Right atrium auricular region (tissue), 2 donors: ENCODE measurements at places on chromosomes 5 and 9. TPM values are rescaled to one million over a fixed set of nuclear protein-coding genes. Genes with fewer than 3 reads are reported as not detected.

The TTC33 gene
- total RNA-seq: 16.7 TPM

The RASEF gene
- total RNA-seq: not detected

The FOXD4L4 gene
- not detected for total RNA-seq

The SH3PXD2B gene
- total RNA-seq: 13.9 TPM

The OR1Q1 gene
- total RNA-seq: not detected

The TEX48 gene
- total RNA-seq: not detected

The CDK9 gene
- total RNA-seq: 37.2 TPM

The KCNN2 gene
- total RNA-seq: 12.6 TPM

- H3K4me3 ChIP-seq: no peak overlapping the region
- no peaks in the 10 kb centered on the region for H3K4me1 ChIP-seq
- no peak for DNase-seq
- no peaks in the 10 kb centered on the region for H3K27me3 ChIP-seq
These were observed 484.2 kb downstream of the IRX1 start for GRCh38 chr5:4079831-4080230.

DNA sequence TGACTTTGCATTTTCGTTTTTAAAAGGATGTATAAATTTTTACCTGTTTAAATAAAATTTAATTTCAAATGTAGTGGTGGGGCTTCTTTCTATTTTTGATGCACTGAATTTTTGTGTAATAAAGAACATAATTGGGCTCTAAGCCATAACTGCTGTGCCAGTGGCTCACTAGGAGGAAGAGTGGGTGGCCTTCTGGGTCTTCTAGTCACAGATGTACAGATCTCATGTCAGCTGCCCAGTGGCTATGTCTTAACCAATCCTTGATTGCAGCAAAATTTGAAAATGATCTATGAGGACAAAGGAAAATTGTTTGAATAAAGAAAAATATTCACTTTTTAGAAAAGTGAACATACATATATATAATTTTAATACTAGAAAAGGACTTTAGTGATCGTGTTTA, 5.4 kb downstream of the CTSL start:
- no peak overlapping the region for H3K27ac ChIP-seq
- H3K4me3 ChIP-seq: no peak overlapping the region
- H3K27me3 ChIP-seq: no peaks in the 10 kb centered on the region
- no peaks in the 10 kb centered on the region for H3K4me1 ChIP-seq
- peaks cover 52% of the 10 kb centered on the region for H3K36me3 ChIP-seq

- H3K36me3 ChIP-seq: no peaks in the 10 kb centered on the region
- no peaks in the 10 kb centered on the region for H3K27me3 ChIP-seq
- H3K4me1 ChIP-seq: no peaks in the 10 kb centered on the region
- DNase-seq: no peak
- H3K27ac ChIP-seq: no peak overlapping the region
These were observed 330.3 kb downstream of the ARL15 start for GRCh38 chr5:53980061-53980460.

DNA sequence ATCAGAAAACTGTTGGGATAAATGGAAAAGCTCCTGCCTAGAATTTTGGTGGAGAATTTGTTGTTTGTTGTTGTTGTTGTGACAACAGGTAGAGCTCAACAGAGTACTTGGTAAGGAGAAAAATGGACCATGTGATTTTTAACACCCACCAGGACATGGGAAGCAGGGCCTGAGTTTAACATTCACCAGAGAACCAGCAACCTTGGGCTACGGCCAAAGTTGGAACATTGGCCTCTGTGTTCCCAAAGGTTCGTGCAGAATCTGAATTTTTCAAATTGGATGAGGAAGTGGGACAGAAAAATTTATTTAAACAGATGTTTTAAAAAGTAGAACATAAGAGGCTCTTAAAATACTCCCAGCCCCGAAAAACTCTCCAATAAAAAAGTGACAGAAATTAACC, 127.0 kb downstream of the GNA14 start:
- no peak for DNase-seq
- no peak overlapping the region for H3K4me3 ChIP-seq
- no peaks in the 10 kb centered on the region for H3K27me3 ChIP-seq
- no peaks in the 10 kb centered on the region for H3K4me1 ChIP-seq
- H3K27ac ChIP-seq: no peak overlapping the region

DNA sequence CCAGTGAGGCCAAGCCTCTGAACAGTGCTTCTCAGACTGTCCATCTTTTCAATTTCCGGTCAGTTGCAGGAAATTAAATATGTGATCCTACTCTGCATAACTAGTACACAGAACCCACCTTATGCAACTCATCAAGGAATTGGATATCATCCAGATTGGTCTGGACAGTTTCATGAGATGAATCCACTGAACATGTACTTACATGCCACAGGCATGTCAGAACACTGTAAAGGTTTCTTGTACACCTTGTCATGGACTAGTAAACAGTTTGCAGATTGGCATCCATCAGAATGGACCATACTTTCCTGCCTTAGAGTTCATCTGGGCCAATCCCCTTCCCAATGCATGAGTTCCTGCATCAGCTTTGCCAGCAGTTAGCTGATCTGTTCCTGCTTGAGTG, 30.4 kb downstream of the GARNL3 start:
- H3K27ac ChIP-seq: no peak overlapping the region
- peaks cover 31% of the 10 kb centered on the region for H3K4me1 ChIP-seq
- DNase-seq: no peak
- no peaks in the 10 kb centered on the region for H3K27me3 ChIP-seq
- H3K4me3 ChIP-seq: no peak overlapping the region

GRCh38 chr5:96257904-96258303, 175.1 kb downstream of the PCSK1 start:
- H3K4me3 ChIP-seq: no peak overlapping the region
- no peaks in the 10 kb centered on the region for H3K36me3 ChIP-seq
- no peak overlapping the region for H3K27ac ChIP-seq

DNA sequence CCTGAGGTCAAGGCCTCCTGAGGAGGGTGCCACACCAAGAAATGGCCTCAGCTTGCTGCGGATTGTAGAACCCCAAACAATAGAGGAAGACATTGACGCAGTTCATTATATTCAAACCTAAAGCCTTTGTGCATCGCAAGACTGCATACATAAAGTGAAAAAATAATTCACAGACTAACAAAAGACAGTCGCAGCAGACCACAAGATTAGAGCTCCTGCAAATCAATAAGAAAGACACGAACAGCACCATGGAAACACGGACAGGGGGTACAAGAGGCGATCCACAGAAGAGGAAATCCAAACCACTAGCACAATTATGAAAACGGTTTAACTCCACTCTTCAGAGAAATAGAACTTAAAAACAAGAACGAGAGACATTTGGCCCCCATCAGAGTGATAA, 10.0 kb upstream of the TCOF1 start:
- H3K4me1 ChIP-seq: no peaks in the 10 kb centered on the region
- H3K4me3 ChIP-seq: no peak overlapping the region
- H3K27ac ChIP-seq: no peak overlapping the region
- no peak for DNase-seq
- H3K27me3 ChIP-seq: no peaks in the 10 kb centered on the region

- no peaks in the 10 kb centered on the region for H3K36me3 ChIP-seq
- no peak for DNase-seq
- H3K27me3 ChIP-seq: peaks cover 12% of the 10 kb centered on the region
- H3K4me1 ChIP-seq: no peaks in the 10 kb centered on the region
- H3K27ac ChIP-seq: no peak within 1 kb of the TSS
These were observed at the start of gene DRD1 for GRCh38 chr5:175444060-175444904. Gene DRD1, minus strand, starts transcription at chr5:175444182. Its CDS starts 1,083 bp downstream, at chr5:175443099.

DNA sequence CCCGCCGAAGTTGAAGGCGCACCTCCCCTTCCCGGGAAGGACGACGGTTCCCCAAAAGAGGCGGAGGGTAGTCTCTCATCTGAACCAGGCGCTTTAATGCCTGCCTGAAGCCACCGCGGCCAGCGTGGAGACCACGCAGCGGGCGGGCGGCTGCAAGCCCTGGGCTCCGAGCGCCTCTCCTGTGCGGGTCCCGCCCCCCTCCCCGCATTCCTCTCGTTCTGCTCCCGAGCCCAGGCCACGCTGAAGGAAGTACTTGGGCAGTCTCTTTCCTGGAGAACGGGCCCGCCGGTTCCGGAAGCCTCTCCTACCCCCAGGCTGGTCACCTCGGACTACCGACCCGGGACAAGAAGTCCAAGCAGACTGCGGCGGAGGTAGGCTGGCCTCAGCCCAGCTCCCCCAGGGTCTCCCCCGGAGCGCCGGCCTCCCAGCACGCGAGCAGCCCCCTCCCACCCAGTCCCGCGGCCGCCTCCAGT, 571 bp downstream of the PPIC start:
- H3K4me3 ChIP-seq: peak overlapping the region; percentile 83
- H3K27me3 ChIP-seq: no peaks in the 10 kb centered on the region
- peak overlapping the region; percentile 99 for H3K27ac ChIP-seq

DNA sequence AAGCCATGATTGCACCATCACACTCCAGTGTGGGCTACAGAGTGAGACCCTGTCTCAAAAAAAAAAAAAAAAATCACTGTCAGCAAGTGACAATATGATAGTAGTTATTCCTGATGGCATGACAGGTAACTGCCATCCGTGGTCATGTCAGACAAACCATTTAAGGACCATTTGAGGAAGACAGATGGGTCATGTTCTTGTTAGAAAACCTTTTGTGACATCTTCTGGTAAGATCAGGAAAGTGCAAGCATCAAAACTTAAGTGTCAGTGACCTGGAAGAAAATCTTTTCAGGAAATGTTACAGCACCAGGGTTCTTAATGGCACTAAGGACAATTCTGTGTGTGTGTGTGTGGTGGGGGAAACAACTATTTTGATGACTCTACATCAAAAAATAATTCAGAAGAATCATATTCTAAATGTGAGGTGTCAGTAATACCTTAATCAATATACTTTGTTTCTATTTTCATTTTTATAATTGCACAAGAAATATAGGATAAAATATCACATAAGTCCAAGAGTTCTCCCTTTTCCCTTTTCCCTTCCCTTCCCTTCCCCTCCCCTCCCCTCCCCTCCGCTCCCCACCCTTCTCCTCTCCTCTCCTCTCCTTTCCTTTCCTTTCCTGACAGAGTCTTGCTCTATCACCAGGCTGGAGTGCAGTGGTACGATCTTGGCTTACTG, 17.8 kb downstream of the SLC38A9 start:
- DNase-seq: no peak
- no peak overlapping the region for H3K4me3 ChIP-seq
- H3K4me1 ChIP-seq: peaks cover 17% of the 10 kb centered on the region
- H3K36me3 ChIP-seq: no peaks in the 10 kb centered on the region

GRCh38 chr9:136981588-136982231, 1.1 kb upstream of the LCNL1 start:
- H3K4me1 ChIP-seq: peaks cover 87% of the 10 kb centered on the region
- H3K27ac ChIP-seq: peak overlapping the region; percentile 77
- no peaks in the 10 kb centered on the region for H3K27me3 ChIP-seq
- H3K4me3 ChIP-seq: no peak overlapping the region
- DNase-seq: no peak
- H3K36me3 ChIP-seq: no peaks in the 10 kb centered on the region

DNA sequence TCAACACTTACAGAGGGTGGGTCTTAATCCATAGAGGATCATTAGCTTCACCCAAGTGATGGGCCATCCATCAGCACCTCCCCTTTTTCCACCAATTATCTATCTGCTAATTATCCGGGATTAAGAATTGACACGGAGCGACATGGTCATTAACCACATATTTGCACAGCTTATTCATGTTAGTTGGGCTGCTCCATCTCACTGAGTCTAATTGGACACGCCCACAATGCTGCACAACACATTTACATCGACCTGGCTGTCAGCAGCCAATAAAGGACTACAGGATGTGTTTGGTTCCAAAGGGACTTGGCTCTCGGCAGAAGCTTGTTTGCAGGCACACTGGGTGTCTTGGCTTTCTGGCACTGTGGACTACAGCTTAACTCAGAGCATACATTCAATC, 21.6 kb downstream of the FOXE1 start:
- no peak overlapping the region for H3K4me3 ChIP-seq
- H3K27ac ChIP-seq: no peak overlapping the region
- no peaks in the 10 kb centered on the region for H3K27me3 ChIP-seq
- H3K4me1 ChIP-seq: no peaks in the 10 kb centered on the region

GRCh38 chr5:157540707-157541446, 34.7 kb downstream of the ADAM19 start:
- H3K4me3 ChIP-seq: no peak overlapping the region
- no peaks in the 10 kb centered on the region for H3K27me3 ChIP-seq
- peaks cover 16% of the 10 kb centered on the region for H3K36me3 ChIP-seq
- no peak for DNase-seq
- H3K4me1 ChIP-seq: no peaks in the 10 kb centered on the region

DNA sequence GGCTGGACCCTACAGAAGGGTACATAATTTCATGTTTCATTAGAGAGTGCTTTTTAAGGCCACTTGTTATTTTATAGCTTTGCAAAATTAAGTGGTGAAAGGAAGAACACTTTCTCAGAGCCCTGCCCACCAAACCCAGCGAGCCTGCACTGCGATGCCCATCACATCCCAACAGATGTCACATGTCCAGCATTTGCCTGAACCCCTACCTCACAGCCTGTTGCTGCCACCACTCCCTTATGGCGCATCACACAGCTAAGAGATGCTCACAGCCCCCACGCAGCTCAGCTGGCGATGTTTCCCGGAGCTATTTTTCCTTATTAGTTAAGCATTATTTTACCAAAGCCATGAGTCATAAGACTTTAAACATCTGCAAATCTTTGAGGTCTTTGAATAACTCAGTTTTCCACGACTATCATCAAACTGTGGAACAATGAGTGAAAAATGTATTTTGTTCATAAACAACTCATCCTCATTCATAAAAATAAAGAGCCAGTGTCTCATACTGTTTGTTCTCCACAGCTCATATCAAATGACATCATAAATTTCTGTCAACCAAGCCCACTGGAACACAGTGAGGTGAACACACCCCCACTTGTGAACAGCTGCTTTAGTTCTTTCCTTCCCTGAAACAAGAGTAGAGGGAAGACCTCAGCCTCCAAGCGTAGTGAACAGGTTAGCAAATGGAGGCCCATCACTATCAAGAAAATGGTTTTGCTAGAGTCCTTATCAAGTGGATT, 104.9 kb downstream of the SYK start:
- H3K27me3 ChIP-seq: no peaks in the 10 kb centered on the region
- no peak for DNase-seq
- H3K4me1 ChIP-seq: no peaks in the 10 kb centered on the region
- H3K4me3 ChIP-seq: no peak overlapping the region
- no peak overlapping the region for H3K27ac ChIP-seq

DNA sequence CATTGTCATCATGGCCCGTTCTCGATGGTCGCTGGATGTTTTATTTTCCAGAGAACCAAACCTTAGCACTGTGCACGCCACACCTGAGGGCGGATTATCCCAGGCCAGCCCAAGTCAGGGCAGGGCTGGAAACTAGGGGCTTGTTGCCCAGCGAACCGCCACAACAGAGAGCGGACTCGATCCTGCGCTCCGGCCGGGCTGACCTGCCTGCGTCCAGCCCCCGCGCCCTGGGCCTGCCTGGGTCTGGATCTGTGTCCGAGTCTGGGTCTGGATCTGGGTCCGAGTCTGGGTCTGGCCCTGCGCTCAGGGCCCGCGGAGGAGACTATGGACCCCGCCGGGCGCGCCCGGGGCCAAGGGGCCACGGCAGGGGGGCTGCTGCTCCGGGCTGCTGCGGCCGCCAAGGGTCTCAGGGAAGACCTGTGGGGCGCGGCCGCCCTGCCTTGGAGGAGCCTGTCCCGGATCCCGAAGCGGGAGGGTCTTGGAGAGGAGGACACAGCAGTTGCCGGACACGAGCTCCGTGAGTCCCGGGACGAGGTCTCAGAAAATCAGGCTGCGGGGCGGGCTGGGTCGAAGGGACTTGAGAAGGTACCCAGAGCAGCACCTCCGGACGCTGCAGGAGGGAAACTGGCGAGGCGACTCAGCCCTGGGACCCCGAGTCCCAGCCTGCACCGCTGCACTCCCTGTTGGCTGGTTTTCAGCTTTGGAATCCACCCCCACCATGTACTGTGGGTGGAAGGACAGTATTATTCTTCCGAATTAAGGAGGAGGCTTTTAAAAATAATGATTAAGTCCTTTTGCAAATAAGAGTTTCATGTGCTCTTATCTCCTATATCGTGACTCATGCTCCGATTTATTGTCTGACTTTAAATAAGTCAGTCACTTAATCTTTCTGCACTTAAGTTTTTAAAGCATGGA, at the start of gene ANKDD1B:
Gene ANKDD1B (plus strand): TSS at position 143 of the 915 bp plus-strand sequence. CDS start 182 bp downstream, at position 325.
- no peaks in the 10 kb centered on the region for H3K4me1 ChIP-seq
- H3K36me3 ChIP-seq: no peaks in the 10 kb centered on the region
- no peaks in the 10 kb centered on the region for H3K27me3 ChIP-seq
- H3K4me3 ChIP-seq: peak within 1 kb of the TSS; percentile 51
- DNase-seq: no peak
